ENCODE measurements at places on chromosomes 11 and 22.

- DNase-seq, result no peak
Measured at GRCh38 chr11:110050201-110050506, 43.0 kb upstream of the ZC3H12C start.

GRCh38 chr22:44677353-44677840 is 24.6 kb upstream of the PRR5 start:
- no peak for DNase-seq

DNA sequence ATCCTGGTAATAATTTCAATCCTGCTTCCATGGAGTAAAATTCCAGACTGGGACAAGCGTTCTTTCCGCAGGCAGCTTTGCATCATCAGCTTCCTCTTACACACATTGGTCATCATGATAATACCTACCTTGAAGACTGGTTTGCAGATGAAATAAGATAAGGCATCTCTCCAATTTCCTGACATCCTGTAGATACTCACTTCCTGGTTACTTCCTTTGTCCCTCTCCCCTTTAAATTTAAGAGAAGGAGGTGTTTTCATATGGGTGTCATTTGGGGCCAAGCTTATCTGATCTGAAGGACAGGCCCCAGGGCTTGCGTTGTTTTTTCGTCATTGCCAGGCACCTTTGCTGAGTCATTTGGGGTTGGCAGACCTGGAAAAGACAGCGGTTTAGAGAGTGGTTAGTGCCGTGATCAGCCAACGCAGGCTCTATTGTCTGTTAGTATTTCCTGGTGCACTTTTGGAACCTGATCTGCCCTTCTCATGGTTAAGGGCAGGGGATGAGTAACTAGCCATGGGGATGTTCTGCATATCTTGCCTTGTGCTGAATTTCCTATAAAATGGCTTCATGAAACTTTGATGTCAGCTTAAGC is 24.1 kb downstream of the GRAMD1B start:
- DNase-seq, result no peak

DNA sequence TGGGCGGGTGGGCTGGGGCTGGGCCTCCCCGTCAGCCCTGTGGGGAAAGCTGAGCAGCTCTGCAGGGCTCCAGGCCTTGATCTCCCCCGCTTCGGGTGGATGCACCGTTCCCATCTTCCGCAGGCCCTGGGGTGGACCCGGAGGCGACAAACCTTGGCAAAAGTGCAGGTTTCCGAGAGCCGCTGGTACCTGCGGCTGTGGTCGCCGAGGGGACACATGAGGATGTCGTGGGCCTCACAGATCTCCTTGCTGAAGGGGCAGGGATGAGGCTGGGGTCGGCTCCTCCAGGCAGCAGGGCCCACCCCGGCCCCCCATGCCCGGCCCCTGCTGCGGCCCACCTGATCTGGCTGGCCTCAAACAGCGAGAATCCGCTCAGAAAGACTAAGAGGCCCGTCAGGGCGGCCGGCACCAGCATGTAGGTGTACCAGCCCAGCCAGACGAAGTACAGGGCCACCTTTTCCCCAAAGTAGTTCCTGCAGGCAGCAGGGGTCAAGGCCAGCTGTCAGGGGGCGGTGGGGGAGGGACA is 11.8 kb downstream of the ANO9 start:
- no peak for DNase-seq

DNA sequence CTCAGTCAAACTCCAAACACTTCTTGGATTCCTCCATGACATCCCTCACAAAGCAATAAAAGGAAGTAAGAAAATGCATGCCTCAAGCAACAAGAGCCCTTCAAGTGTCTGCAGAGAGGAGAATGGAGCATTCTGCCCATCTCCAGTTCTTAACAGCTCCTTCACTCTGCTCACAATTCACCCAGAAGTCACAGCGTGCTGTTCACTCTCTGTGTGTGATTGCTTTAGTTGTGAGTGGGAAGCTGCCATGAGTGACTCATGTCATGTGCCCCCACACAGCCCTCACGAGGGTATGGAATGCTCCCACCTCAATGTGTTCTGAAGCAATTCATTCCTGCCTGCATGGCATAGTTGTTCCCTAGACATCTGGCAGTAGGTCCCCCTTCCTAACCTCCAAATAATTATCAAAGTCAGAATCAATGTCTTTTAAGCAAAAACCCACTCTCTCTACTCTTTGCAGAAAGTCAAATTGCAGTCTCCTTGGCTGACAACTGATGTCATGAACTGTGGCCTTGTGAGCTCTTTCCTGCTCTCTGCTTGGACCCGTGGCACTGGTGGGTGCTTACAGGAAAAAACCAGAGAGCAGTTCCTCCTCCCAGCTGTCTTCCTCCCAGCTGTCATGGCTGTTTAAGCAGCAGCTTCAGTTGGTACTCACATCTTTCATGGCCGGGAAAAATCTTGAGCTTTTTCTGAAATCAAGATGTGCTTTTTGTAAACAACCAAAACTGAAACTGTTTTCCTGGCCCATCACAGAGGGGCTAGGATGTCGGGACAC is 112.1 kb upstream of the SPON1 start:
- no peak for DNase-seq

DNA sequence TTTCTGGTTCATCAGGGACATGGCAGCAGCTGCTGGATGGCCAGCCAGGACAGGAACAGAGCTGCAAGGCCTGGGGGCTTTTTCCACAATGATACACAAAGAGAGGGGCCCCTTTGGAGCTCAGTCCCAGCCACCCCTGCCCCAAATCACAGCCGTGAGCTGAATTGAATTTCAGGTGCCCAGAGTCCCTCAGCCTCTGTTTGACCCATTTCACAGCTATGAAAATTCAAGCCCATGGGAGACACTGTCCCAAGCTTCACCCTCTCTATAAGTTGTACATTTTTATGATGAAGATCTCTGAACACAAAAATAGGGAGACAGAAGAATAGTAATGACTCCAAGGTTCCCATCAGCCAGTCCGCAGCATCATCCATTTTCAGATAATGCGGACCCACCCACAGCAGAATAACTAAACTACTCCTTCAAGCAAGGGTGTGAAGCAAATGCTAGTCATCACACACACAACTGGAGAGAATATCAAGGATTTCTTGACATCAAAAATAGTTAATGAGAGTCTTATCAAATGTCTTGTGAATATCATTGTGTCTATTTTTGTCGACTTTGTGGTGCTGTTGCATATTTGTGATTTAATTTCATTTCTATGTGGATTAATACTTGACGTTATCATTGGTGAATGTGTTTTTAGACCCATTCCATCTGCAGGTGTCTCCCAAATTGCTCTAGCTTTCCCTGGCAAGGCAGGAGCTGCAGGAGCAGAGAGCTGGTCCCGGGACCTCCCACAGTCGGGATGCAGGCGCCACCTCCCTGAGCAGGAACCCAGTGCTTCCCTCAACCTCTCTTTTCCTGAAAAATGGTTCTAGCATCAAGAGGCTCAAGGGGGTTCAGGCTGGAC is 24.7 kb downstream of the IGLL5 start:
- no peak for DNase-seq

DNA sequence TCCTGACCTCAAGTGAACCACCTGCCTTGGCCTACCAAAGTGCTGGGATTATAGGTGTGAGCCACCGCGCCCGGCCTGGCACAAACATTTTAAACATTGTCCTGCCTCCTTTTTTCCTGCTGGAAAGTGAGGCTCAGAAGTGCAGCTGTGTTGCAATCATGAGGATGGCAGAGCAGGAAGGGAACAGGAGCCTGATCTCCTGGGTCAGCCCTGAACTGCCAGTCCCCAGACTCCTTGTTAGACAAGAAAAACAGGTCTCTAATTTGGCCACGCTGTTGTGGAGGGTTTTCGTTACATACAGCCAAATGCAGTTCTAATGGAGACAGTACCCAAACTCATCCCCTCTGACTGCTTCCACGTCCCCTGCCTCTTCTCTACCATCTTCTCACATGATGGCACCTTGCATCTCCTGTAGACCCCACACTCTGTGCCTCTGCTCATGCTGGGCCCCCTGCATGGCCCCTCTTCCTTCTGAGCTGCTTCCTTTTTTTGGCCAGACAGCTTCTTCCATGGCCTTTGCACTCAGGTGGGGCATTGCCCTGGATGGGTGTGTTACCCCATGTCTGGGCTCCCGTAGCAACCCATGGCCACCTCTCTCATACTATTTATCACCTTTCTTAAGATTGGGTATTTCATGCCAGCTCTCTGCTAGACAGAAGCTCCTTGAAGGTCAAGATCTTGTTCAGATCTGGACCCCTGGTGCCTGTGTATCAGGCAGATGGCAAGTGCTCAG is 227.1 kb downstream of the CEP164 start:
- no peak for DNase-seq

- no peak for DNase-seq
Measured at GRCh38 chr11:665704-666281, 28.7 kb downstream of the DRD4 start.

GRCh38 chr11:44970293-44970692 is 19.6 kb upstream of the TP53I11 start:
- DNase-seq, result no peak

DNA sequence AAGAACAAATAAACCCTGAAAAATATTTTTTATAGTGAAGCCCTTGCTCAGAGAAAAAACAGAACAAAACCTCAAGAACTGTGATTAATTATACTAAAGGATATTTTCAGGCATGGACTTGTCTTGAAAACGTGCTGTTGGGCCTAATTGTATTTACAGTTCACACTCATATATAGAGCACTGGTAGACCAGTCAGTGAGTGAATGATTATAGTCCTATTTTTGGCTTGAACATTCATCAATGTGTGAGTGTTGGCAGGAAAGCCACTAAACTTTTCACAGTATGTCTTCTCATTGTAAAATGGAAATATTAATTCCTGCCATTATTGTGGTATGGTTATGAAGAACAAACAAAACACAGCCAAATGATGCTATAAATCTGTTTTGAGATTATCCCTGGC is 462.8 kb downstream of the KCNA4 start:
- no peak for DNase-seq

GRCh38 chr11:29612423-29612822 is 404.4 kb downstream of the KCNA4 start:
- no peak for DNase-seq

- no peak for DNase-seq
Measured at GRCh38 chr11:11988681-11989261, 19.7 kb downstream of the DKK3 start.

- DNase-seq, result no peak
Measured at GRCh38 chr11:75593286-75593915, 31.3 kb downstream of the SERPINH1 start.

DNA sequence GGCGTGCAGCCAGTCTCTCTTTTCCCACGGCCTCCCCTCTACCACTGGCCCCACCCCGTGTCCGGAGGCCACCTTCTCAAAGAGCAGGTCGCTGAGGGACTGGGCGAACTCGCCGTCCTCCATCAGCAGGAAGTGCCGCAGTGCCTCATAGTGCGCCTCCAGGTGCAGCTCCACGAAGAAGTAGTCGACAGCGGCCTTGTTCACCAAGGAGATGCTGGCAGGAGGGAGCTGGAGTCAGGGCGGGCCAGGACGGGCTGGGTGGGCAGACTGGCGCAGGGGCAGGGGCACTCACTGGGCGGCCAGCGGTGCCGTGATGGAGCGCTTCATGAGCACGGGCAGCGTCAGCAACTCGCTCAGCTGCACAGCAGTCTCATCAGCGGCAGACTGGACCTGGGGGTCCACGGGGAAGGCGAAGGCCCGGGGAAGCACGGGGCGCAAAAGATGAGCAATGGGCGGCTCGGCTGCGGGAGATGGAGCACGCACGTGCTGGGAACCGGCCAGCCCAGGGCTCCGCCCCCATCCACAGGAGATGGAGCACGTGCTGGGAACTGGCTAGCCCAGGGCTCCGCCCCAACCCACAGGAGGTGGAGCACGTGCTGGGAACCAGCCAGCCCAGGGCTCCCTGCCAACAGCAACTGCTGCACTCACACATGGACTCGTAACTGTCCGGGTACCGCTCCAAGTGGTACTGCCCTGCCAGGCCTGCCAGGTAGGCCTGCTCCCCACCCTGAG is 18.4 kb downstream of the SELENOO start:
- no peak for DNase-seq

DNA sequence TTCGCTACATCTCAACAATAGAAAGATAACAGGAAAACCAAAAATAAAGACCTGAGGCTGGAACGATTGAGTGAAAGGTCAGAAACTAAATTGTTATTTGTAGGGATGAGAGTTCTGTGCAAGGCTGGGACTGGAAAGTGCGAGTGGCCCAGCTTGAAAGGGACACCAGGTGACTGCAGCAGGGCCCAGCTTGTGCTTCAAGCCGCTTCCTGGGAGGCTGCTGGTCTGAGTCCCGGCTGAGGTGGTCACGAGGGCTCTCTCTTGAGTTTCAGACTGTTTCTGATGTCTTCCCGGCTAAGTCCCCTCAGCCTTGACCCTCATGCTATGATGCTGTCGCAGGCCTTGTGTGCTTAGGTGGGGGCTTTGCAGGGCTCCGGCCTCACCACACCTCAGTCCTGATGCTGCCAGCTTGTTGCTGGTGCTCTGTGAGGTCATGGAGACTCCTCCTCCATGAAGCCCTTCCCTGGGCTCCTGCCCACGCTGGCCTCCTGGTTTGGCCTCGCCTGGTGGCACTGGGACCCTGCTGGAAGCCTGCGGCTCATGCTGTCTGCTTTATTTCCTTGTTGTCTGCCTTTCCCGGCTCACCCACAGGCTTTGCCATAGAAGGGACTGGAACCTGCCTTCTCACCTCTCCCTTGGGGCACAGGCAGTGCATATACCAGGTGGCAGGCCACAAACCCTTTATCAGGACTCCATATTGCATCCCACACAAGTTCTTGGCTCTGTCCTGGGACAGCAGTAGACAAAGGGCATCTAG is 4.0 kb downstream of the BANF1 start:
- no peak for DNase-seq

DNA sequence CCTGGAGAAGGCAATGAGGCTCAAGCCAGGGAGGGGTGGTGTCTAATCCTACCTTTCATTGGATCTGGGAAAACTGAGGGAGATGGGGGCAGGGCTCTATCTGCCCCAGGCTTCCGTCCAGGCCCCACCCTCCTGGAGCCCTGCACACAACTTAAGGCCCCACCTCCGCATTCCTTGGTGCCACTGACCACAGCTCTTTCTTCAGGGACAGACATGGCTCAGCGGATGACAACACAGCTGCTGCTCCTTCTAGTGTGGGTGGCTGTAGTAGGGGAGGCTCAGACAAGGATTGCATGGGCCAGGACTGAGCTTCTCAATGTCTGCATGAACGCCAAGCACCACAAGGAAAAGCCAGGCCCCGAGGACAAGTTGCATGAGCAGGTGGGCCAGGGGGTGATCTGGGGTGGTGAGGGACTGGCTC is at the start of gene FOLR1:
Gene FOLR1, plus strand, starts transcription at position 180 of the 421 bp plus-strand sequence. Its CDS starts 34 bp downstream, at position 214.
- DNase-seq, result no peak

- no peak for DNase-seq
Measured at GRCh38 chr11:15918674-15919073, 437.7 kb downstream of the SOX6 start.

GRCh38 chr22:44842417-44842816 is 90.0 kb downstream of the ARHGAP8 start:
- DNase-seq, result no peak

DNA sequence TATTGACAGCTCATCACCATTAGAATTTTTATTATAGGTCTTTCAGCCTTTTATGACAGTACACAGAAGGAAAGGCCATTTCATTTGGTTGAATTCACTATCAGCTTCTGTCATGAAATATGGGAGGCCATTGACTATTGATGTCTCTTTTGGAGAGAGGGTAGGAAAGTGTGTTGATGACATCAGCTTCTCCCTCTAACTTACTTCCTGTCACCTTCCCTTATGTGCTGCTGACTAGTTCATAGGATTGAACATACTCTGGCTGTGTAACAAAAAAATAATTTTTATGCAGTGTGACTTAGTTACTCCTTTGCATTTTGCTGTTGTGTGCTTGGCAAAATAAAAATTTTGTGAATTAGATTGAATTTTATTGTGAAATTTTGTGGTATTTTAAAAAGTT is 769.2 kb downstream of the METTL15 start:
- DNase-seq, result no peak

All from ascending aorta (tissue), 2 donors.